Epithelial cell of esophagus (primary cell): ENCODE measurements at places on chromosomes 6 and 20.

- peak; percentile 27 for DNase-seq
Measured at GRCh38 chr20:44309763-44310663, 989 bp downstream of the FITM2 start.

- DNase-seq: no peak
Measured at GRCh38 chr6:149441740-149442139, 41.7 kb downstream of the SUMO4 start.

- DNase-seq: peak; percentile 28
Measured at GRCh38 chr6:28490205-28490890, 25.2 kb downstream of the GPX6 start.

DNA sequence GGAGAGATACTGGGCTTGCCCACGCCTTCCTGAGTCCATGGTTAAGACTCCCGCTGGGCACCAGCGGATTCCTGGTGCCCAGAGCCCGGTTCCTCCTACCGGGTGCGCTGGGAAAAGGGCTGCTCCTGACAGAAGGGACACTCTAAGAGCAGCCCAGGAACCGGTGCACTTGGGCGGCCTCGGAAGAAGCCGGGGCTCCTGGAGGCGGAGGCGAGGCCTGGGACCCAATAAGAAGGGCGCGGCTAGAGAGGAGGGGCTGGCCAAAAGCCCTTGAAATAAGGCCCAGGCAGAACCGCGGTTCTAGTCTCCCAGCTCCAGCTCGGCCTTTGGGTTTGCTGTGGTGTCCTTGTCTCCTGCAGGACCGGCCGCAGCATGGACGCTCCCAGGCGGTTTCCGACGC lies at the start of gene KHDC3L:
Gene KHDC3L (plus strand): TSS at position 301 of the 400 bp plus-strand sequence. CDS start 72 bp downstream, at position 373.
- DNase-seq: no peak

DNA sequence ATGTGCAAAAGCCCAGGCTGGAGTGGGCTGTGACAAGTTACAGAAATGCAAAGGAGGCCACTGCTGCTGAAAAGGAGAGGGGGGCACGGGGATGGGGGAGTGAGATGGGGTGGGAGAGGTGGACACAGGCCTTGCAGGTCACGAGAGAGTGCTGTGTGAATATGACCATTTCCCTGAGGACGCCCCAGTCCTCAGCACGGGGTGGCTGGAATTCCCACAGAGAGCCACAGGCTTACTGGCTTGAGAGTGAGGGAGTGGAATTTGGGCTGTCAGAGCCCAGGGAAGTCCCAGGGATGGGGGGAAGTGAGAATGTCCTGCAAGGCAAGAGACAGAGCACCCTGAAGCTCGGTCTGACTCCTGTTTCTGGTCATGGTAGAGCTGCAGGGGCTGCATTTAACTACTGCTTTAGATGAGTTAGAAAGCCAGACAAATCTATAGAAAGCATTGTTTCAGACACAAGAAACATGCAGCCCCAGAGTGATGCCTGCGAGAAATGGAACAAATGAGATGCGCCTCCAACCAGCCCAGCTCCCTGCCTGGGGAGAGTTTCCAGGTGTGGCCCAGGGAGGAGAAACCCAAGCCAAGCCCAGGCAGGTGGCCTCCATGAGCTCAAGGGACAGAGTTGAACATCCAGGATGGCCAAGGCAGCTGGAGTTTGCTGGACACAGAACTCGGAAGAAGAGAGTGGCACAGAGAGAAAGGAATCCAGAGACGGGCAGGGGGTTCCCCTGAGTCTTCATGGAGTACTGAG lies 30.5 kb downstream of the NPEPL1 start:
- DNase-seq: no peak

DNA sequence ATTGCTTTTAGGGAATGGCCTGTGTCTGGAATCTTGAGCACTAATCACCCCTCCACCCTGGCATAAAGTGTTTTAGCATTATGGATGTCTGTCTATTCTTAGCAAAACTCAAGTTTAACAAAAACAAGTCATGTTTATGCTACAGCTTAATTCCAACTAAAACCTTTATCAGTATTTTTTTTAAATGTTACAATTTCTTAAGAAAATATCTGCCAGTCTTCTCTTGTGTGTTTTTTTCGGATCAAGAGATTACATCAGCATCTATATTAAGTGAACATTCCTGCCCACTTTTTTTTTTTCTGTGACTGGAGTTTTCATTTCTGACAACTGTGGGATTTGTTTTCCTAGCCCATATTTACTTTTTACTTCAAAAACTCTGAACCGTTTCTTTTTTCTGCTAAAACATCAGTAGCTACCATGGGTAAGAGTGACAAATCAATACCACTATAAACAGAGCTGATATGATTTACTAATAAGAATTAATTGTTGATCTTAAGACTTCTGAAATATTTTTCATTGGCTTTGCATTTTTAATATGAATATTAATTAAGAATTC lies 94.3 kb downstream of the EDN1 start:
- no peak for DNase-seq

DNA sequence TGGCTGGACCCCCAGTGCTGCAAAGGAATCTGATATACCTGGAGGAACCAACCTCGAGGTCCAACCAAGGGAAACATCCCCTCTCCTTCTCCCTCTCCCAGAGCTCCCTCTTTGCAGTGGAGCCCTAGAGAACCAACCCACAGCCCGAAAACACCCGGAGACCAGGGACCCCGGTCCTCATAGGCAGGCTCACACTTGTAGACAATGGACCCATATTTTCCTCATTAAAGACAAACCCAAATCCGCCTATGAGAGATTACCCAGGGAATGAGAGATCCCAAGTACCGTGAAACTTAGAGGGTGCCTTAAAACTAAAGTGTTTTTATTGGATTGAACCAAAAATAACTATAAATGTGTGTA lies 9.6 kb upstream of the FOXF2 start:
- DNase-seq: no peak

GRCh38 chr20:61764471-61765025 lies 301.1 kb downstream of the TAF4 start:
- DNase-seq: no peak

GRCh38 chr20:20573797-20574196 lies 138.6 kb downstream of the RALGAPA2 start:
- no peak for DNase-seq

DNA sequence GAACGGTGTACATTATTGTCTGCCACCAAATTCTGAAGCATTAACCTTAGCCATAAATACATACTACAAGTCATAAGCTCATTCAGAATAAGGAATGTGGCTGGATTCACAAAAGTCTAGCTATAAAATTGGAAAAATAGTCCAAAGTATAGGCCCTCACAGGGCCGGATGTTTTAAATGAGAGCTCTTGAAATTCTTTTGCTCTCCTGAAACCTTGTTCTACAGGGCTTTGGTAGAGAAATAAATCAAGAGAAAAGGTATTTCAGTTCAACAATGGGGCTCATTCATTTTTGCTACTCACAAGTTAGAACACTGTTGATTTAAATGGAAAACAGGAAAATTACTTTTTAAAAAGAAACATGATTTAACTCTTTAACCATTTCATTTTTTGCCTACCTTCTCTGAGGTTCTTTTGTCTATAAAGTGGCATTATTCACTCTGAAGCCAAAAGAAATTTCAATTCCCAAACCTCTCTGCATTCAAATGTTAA lies 58.0 kb downstream of the PREP start:
- DNase-seq: no peak

GRCh38 chr6:5208057-5208456 lies 52.7 kb downstream of the LYRM4 start:
- DNase-seq: no peak

DNA sequence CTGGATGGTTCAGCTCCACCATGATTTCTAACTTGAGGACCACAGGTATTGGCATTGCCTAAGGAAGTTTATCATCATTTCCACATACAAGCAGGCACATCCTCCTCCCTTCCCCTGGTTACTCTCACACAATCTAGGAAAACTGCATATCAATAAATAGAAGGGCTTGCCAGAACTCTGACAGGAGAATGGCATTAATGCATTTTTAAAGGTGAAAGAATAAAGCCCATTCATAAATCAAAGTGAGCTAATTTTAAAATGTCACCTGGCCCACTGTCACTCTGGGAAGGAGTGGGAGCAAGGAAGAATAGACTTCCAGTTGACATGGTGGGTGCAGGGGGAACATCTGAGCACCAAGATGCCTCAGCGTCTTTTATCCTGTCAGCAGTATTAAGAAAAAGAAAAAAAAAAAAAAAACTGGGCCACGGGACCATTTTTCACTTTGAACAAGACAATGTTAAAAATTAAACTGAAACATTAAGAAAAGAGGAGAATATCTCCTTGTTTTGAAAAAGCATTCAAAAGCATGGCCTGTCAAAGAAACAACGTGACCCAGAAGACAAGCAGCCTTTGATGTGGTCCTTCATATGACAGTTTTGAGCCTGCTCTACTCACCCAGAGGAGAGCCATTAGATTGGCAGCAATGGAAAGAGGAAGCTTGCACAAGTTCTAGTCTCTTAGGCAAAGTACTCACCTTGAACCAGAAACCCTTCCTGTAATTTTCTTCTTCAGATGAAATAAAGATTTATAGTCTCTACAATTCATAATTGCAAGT lies 39.3 kb upstream of the SMLR1 start:
- DNase-seq: no peak

- peak; percentile 25 for DNase-seq
Measured at GRCh38 chr20:20063941-20064702, 11.8 kb downstream of the CFAP61 start.

DNA sequence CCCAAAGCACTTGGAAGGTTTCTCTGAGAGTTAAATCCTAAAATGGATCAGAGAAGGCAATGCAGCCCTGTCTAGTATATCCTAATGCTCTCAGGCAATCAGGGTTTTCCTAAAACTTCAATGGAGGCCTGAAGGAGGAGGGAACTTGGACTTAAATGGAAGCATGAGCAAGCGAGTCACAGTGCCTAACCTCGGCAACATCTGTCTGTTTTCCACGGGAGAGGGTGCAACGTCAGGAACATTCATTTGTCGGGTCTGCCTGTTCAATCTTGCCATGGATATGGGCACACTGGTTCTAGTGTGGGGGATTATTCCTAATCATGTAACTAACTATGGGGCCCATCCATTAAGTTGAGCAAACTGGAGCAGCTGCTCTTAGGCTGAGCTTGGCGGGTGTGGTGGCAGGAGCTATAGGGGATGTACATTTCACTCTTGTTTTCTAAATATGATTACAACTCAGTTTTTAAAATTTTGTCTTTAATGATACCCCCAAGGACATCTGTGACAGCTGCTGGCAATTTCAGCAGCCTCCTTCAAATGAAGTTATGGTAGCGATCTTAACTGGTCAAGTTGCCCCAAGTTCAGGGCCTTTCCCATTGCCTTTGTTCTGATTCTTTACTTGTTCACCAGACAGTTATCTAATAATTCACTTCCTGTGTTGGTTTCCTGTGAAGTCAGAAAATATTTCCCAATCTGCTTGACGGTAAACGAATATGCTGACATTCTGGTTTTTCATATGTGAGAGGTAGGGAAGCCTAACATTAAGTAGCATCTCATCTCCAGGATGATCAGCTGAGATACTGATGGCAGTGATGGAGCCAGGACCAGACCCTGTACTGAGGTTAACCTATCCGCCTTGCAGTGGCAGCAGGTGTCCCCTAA lies 21.6 kb downstream of the DSE start:
- DNase-seq: peak; percentile 77

DNA sequence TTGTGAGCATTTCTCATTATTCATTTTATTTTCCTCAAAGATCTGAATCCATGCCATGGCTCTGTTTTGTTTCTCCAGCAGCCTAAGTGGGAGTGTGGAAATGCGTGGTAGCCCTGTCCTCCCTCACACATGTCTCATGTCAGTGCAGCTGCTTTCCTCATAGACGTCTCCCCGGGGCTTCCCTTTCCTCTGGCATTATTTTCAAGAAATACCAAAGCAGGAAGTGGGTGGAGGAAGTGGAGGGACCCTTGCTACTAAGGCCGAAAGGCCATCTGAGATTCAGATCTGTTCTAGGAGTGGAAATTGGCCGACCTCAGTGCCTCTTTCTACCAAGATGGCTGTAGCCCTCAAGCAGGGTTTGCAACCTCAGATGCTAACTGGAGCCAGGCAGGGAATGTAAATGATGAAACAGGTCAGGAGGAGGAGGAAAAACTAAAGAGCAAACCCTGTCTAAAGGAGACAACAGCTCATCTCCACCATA lies 420.9 kb upstream of the PLCB4 start:
- no peak for DNase-seq
